ENCODE measurements at places on chromosomes 2 and 18.

- no peak for DNase-seq
Observed at GRCh38 chr2:5093056-5093455, 599.1 kb upstream of the SOX11 start.

GRCh38 chr18:6543330-6543908 is 128.7 kb upstream of the L3MBTL4 start:
- DNase-seq = no peak

- DNase-seq = no peak
Observed at GRCh38 chr2:69933254-69933828, 18.4 kb downstream of the MXD1 start.

DNA sequence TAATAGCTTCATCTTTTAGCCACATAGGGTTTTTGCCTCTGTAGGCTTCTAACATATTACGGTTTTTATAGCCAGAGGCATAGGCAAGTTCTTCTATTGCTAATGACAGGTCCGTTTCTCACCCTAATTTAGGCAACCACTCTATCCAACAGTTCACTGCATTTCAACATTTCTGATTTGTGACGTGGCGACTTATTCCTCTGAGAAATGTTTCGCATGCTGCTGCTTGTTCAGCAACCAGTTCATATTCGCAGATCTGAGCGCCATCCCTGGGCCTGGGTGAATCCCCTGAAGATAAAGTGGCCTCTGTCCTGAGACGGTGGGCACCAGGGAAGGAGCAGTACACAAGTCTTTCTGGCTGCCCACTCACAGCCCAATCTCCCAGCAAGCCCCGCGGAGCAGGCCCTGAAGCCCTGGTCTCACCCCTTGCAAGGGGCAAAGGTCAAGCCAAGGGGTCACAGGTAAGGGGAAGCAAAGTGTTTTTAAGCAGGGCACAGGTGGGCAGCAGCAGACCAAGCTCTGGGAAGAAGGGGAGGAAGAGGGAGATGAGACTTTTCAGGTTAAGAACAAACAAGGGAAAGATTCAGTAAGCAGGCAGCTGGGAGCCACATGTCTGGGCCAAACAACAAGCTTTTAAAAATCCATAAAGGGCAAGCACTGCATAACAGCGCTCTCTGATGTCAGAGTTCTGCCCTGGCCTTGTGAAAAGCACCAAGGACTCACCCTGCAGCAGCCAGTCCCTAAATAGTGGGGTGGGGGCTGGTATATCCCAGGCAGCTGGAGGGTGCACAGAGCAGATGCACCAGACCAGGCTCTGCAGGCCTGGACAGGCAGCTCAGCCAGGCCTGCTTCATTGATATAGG is 10.8 kb upstream of the COX7A2L start:
- no peak for DNase-seq

GRCh38 chr18:43236921-43237320 is 40.4 kb downstream of the SYT4 start:
- no peak for DNase-seq

- no peak for DNase-seq
Observed at GRCh38 chr18:23838801-23839366, 149.6 kb downstream of the LAMA3 start.

GRCh38 chr2:201264472-201265173 is 4.3 kb downstream of the CASP8 start:
- no peak for DNase-seq
